Stimulated activated CD4-positive, alpha-beta T cell treated with anti-CD3 and anti-CD28 coated beads, TNF-alpha, amount 100 ng/mL, for 48 hours (primary cell): ENCODE measurements at places on chromosomes 5 and 9.

DNA sequence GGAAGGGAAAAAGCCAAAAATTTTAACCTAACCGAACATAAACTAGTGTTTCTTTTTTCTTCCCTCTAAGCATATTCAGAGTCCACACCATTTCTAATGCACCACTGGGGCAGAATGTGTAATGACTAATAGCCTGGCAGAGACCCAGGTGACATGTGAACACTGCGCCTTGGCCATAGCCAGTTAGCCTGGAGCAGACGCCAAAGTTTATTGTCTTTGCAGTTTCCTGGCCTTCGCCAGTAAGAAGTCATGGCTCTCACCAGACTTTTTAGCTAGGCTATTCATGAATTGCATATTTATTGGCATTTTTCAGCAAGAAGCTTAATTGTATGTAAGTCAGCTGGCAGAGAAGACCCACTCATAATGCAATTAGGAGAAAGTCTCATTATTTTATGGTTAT, 182.8 kb upstream of the SLC27A6 start:
- DNase-seq, result no peak

DNA sequence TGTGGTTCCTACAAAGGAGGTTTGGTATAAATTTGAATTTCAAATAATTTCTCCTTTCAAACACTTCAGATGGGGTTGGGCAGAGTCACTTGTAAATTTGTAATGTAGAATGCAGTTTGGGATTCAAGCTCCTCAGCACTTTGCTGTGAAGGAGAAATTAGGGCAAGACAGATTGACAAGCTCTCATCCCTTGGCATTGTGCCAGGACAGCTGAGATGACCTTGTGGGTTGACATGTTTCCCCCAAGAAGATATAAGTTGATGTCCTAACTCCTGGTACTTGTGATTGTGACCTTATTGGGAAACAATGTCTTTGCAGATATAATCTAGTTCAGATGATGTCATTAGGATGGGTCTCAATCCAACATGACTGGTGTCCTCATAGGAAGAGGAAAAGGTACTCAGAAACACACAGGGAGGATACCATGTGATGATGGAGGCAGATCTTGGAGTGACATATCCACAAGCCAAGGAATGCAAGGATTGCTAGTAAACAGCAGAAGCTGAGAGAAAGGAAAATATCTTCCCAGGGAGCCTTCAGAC, 408.3 kb downstream of the MED10 start:
- DNase-seq, result no peak

GRCh38 chr5:14852779-14853178, 18.8 kb downstream of the ANKH start:
- DNase-seq, result no peak

DNA sequence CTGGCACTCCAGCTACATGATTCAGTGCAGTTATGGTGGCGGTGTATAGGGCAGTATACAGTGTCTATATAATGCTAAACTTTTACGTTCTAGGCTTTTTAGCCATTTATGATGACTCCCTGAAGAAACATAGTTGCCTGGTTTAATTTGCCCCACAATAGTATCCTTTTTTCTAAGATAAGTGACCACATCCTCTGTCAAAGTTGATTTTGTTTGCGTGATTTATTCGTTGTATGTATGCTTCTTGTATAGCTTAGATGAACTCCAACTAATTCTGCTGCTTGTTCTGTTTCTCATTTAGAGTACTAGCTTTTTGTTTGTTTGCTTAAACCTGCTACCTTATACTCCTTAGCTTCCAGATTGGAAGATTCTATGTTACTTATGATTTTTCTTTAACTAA, 83.6 kb downstream of the ERMP1 start:
- no peak for DNase-seq

DNA sequence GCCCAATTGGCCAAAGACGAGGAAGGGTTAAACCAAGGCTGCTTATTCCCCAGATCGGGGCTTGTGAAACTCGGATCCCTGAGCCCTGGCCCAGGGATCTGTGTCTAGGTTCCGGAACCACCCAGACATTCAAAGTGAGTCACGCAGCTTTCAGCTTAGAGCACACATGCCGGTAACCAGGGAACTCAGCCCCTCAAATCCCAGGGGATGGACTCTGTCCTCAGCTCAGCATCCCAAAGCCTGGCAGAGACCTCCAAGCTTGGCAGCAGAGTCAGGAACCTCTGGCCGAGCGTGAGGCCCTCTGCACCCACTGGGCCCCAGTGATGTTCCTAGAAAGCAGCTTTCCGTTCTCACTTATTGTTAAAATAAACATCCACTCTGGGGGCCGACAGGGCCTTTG, 5.1 kb downstream of the PNPLA7 start:
- no peak for DNase-seq

DNA sequence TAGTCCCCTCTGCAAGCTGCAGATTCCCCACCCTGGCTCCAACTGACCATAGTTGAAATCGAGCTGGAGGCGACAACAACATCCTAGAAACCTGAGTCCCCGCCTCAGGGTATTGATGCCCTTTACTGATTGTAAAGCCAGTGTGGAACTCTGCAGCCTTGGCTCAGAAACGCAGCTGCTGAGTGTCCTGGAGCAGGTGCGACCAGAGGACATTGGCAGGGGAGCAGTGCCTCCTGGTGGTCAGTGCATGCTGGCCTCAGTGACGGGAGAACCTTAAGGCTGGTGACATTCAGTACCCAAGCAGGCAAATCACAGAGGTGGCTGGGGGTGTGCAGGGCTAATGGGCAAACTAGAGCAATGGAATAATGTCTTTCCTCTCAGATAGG, 20.4 kb upstream of the ZNF354B start:
- DNase-seq, result peak; percentile 25

- no peak for DNase-seq
These were observed 115.1 kb upstream of the IRX4 start for GRCh38 chr5:1997640-1998347.

- DNase-seq, result no peak
These were observed 179.5 kb upstream of the TARS1 start for GRCh38 chr5:33261305-33261704.

DNA sequence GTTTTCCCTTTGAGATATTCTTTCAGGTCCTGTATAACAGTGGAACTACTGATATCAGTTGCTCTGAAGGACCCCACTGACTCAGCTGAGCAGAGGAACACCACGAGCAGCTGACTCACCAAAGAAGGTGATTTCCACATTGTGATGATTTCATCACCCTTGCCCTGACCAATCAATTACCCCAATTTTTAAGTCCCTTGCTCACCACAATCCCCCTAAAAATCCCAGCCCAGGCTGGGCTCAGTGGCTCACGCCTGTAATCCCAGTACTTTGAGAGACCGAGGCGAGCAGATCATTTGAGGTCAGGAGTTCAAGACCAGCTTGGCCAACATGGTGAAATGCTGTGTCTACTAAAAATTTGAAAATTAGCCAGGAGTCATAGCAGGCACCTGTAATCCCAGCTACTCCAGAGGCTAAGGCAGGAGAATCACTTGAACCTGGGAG, 125.3 kb upstream of the ABCA1 start:
- DNase-seq, result peak; percentile 31

GRCh38 chr5:91252916-91253315, 130.2 kb downstream of the ARRDC3 start:
- no peak for DNase-seq

DNA sequence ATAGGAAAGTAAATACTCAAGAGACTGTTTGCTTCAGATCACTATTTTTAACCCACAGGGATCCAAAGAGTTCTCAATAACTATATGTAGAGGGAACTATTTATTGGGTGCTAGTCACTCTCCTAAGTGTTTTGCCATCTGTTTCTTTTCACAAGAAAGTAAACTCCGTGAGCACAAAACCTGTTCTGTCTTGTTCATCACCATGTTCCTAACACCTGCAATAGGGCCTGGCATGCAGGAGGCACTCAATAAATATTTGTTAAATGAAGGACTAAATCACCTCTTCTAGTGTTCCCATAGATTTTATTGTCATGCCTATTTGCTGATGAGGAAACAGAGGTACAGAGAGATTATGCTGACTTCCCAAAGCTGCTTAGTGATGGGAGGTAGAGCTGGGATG, 118.2 kb downstream of the VCAN start:
- DNase-seq, result no peak

DNA sequence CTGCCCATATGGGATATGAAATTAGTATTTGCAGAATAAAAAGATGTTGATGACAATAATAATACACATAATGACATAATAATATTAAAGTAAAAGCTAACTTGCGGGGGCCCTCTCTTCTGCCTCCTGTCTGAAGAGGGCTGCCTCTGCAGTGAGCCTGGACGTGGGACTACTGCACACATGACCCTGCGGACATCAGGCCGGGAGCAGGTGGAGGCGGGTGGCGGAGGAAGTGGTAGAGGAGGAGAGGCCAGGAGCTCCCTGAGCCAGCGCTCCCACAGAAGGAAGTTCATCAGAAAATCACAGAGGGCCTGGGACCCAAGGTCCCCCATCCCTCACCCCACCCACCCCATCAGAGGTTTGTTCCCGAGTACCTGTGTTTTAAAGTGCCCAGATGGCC, 60.5 kb downstream of the ROPN1L start:
- no peak for DNase-seq

- no peak for DNase-seq
These were observed 79.0 kb downstream of the ADCY2 start for GRCh38 chr5:7474821-7475403.

DNA sequence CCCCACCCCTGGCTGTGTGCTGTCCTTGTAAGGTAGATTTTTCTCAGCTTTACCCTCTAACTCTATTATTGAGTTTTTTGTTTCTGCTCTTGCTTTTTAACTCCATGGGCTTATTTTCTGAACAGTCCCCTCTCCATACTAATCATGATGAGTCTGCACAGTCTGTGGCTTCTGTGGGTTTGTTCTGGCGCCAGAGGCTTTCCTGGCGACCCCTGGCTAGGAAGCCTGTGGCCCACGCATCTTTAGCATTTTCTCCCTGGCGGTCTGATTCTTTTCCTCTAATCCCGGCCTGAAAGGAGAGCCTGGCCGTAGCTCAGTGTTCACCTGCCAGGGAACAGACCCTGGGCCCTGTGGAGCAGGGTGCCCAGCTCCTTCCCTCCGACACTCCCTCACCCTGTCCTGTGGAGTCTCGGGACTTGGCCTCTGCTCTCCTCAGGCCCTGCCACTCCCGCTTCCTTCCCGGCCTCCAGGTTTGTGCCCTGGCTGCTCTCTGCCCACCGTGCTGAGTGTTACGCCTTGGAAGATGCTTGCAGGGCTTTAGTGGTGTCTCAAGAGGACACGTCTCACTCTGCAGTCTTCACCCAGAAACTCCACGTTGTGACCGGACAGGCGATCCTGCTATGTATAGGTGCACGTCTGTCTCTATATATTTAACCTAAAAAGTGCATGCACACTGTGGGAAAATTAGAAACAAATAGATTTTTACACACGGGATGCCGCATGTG, 31.7 kb upstream of the LRRC14B start:
- no peak for DNase-seq

DNA sequence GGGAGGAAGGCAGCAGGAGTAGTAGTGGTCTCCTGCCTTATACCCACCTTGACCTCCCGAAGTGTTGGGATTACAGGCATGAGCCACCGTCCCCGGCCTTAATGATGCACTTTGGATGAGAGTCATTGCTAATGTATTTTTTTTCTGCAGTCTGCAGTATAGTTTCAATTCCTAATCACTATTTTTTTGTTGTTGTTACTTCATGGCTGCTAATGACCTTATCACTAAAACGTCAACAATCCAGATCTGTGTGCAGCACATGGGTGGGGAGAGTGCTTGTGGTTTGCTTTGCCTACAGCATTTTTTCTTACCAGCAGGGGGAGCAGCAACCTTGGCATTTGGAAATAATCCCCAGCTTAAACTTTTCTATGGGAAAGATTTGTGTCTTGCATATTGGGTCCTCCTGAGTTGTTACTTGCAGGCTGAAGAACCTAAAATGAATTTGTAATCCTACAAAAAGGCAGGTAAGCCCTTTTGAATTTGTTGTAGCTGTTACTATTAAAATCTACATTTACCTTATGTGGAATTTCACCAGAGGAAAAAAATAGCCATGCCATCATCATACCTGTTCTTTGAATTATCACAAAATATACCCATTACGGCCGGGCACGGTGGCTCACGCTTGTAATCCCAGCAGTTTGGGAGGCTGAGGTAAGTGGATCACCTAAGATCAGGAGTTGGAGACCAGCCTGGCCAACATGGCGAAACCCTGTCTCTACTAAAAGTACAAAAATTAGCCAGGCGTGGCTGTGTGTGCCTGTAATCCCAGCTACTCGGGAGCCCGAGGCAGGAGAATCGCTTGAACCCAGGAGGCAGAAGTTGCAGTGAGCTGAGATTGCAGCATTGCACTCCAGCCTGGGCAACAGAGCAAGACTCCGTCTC, 6.3 kb upstream of the MED7 start:
- DNase-seq, result peak; percentile 78

DNA sequence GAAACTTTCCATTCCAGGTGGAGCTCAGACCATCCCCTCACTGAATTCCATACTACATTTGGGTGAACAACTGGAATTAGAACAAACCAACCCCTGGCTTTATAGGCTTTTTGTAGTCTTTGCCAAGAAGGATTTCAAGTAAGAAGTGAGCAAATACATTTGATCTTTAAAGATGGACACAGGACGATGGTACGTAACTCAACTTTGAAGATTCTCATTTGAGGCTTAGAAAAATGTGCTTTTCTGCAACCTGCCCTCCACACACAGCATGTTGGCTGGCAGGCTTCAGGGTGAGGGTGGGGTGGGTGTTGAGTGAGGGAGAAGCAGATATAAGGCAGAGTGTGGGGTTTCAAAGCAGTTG, 175.8 kb downstream of the DCP2 start:
- no peak for DNase-seq

- no peak for DNase-seq
These were observed 34.6 kb downstream of the RXRA start for GRCh38 chr9:134360897-134361296.

GRCh38 chr9:125959951-125960619, 212.9 kb downstream of the PBX3 start:
- DNase-seq, result no peak

GRCh38 chr5:35004200-35004599, 43.5 kb downstream of the AGXT2 start:
- no peak for DNase-seq

- DNase-seq, result no peak
These were observed 9.3 kb downstream of the BAAT start for GRCh38 chr9:101375546-101375945.
